ENCODE measurements at places on chromosomes 5 and 9. TPM values are rescaled to one million over a fixed set of nuclear protein-coding genes. Genes with fewer than 3 reads are reported as not detected.

GRCh38 chr5:107428303-107428813, 242.4 kb downstream of the EFNA5 start:
- no peaks in the 10 kb centered on the region for H3K36me3 ChIP-seq
- no peaks in the 10 kb centered on the region for H3K4me1 ChIP-seq

- H3K4me1 ChIP-seq: peaks cover 32% of the 10 kb centered on the region
- peak overlapping the region; percentile 64 for H3K4me3 ChIP-seq
- H3K27ac ChIP-seq: peak overlapping the region; percentile 93
- peak; percentile 29 for DNase-seq
Measured at GRCh38 chr9:114691046-114691955, 9.3 kb upstream of the TEX48 start.

GRCh38 chr9:33113799-33114547, 37.5 kb upstream of the SMU1 start:
- peaks cover 10% of the 10 kb centered on the region for H3K36me3 ChIP-seq
- H3K4me1 ChIP-seq: peaks cover 23% of the 10 kb centered on the region
- H3K4me3 ChIP-seq: peak overlapping the region; percentile 47

DNA sequence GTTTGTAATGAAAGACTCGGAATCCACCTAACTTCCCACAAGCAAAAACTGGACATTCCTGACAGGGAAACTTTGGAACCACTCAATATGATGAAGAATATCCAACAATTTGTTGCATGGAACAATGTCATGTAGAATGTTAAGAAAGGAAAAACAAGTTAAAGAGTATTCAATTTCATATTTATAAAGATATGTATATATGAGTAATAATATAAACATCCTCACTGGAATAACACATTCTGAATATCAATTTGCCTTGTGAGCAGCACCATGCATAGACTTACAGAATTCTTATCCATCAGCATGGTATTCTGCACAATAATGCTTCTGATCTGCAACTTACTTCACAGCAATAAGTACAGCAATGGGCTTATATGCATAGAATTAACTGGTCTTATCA, 650.3 kb downstream of the SEMA5A start:
- H3K36me3 ChIP-seq: no peaks in the 10 kb centered on the region
- no peak overlapping the region for H3K27ac ChIP-seq
- no peaks in the 10 kb centered on the region for H3K4me1 ChIP-seq
- no peaks in the 10 kb centered on the region for H3K27me3 ChIP-seq
- no peak for DNase-seq
- H3K4me3 ChIP-seq: no peak overlapping the region

- no peaks in the 10 kb centered on the region for H3K36me3 ChIP-seq
- no peaks in the 10 kb centered on the region for H3K27me3 ChIP-seq
- H3K27ac ChIP-seq: no peak overlapping the region
- H3K4me3 ChIP-seq: no peak overlapping the region
- DNase-seq: no peak
- H3K4me1 ChIP-seq: no peaks in the 10 kb centered on the region
Measured at GRCh38 chr9:74521009-74521408, 23.9 kb downstream of the RORB start.

GRCh38 chr9:128703616-128704355, 1.5 kb downstream of the PKN3 start:
- H3K27ac ChIP-seq: no peak overlapping the region

DNA sequence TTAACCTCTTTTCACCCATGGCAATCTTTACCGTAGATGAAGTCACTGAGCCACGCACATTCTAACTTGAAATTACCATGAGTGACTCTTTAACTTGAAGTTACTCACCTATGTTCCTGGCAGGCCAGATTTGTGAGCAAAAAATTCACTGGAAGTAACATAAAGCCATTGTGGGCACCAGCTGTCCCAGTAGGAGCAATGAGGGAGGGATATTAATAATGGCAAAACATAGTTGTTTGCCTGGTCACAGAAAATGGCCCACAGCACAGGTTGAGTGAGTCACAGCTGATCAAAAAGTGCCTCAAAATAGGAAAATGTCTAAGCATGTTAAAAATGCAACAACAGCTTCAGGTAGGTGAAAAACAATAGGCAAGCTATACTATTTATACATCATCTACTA, 146.6 kb downstream of the EFNA5 start:
- H3K4me1 ChIP-seq: peaks cover 6% of the 10 kb centered on the region
- H3K4me3 ChIP-seq: no peak overlapping the region
- H3K36me3 ChIP-seq: no peaks in the 10 kb centered on the region
- no peaks in the 10 kb centered on the region for H3K27me3 ChIP-seq
- no peak overlapping the region for H3K27ac ChIP-seq

DNA sequence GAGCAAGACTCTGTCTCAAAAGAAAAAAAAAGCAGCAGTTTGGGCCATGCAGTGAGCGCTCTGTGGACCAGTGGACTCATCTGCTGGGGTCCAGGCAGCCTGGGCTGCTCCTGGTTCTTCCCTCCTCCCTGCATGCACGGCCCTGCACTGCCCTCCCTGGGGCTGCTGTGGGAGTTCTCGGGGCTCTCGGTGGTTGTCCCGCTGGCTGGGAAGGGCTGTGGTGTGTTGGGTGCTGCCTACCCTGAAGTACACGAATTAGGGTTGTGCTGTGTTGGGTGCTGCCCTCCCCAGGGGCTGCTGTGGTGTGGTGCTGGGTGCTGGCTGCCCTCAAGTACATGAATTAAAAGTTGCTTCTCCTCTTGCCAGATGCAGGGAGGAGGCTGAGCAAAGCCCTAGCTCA, 18.3 kb upstream of the CLPTM1L start:
- H3K27ac ChIP-seq: no peak overlapping the region
- H3K27me3 ChIP-seq: peaks cover 35% of the 10 kb centered on the region
- H3K4me1 ChIP-seq: no peaks in the 10 kb centered on the region
- DNase-seq: no peak
- H3K36me3 ChIP-seq: no peaks in the 10 kb centered on the region

- H3K4me3 ChIP-seq: no peak overlapping the region
- peaks cover 6% of the 10 kb centered on the region for H3K4me1 ChIP-seq
- peaks cover 8% of the 10 kb centered on the region for H3K27me3 ChIP-seq
- H3K36me3 ChIP-seq: peaks cover 2% of the 10 kb centered on the region
- no peak for DNase-seq
Measured at GRCh38 chr5:39256477-39257235, 37.3 kb upstream of the FYB1 start.

DNA sequence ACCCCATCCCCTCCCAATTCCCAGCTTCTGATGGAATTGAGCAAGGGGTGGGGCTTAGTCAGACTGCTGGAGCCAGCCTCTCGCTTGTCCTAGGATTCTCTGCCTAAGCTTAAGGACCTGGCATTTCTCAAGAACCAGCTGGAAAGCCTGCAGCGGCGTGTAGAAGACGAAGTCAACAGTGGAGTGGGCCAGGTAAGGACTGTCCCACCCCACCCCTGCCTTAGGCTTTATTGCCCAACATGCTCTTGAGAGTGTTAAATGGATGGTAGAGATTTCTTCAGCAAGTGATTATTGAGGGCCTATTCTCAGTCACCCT, 1.1 kb downstream of the SLC35A4 start:
- H3K4me1 ChIP-seq: peaks cover 49% of the 10 kb centered on the region
- H3K27me3 ChIP-seq: no peaks in the 10 kb centered on the region
- DNase-seq: no peak
- H3K4me3 ChIP-seq: peak overlapping the region; percentile 95
- H3K27ac ChIP-seq: peak overlapping the region; percentile 99

Gene ZNF618
- total RNA-seq: 1.7 TPM

GRCh38 chr5:168766426-168766700, 187.2 kb upstream of the PANK3 start:
- H3K27ac ChIP-seq: no peak overlapping the region
- no peaks in the 10 kb centered on the region for H3K4me1 ChIP-seq
- DNase-seq: no peak
- peaks cover 24% of the 10 kb centered on the region for H3K27me3 ChIP-seq
- H3K4me3 ChIP-seq: no peak overlapping the region
- no peaks in the 10 kb centered on the region for H3K36me3 ChIP-seq

- peaks cover 3% of the 10 kb centered on the region for H3K36me3 ChIP-seq
- peaks cover 10% of the 10 kb centered on the region for H3K27me3 ChIP-seq
- no peak for DNase-seq
Measured at GRCh38 chr5:140631831-140632365, 1.1 kb downstream of the CD14 start.
